NCI-H446 (cell line): ENCODE measurements at places on chromosomes 1 and 21.

DNA sequence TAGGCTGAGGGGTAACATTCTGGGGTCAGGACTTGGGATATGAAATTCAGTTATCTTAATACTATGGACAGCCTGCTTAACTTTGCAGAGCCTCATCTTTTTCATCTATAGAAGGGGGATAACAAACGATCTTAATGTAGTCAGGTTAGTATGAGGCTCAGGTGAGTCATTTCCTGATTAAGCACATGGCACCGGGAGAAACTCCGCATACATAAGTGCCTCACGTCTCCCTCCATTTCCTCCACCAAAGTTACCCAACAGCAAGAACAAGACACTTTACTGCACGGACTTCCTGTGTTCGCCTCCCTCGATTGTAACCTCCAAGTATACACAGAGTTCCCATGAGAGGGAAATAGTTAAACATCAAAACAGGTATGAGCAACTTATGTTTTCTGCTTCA lies 112.7 kb upstream of the COA6 start:
- DNase-seq: no peak

GRCh38 chr1:3676581-3677470 lies 24.5 kb downstream of the TP73 start:
- no peak for DNase-seq

DNA sequence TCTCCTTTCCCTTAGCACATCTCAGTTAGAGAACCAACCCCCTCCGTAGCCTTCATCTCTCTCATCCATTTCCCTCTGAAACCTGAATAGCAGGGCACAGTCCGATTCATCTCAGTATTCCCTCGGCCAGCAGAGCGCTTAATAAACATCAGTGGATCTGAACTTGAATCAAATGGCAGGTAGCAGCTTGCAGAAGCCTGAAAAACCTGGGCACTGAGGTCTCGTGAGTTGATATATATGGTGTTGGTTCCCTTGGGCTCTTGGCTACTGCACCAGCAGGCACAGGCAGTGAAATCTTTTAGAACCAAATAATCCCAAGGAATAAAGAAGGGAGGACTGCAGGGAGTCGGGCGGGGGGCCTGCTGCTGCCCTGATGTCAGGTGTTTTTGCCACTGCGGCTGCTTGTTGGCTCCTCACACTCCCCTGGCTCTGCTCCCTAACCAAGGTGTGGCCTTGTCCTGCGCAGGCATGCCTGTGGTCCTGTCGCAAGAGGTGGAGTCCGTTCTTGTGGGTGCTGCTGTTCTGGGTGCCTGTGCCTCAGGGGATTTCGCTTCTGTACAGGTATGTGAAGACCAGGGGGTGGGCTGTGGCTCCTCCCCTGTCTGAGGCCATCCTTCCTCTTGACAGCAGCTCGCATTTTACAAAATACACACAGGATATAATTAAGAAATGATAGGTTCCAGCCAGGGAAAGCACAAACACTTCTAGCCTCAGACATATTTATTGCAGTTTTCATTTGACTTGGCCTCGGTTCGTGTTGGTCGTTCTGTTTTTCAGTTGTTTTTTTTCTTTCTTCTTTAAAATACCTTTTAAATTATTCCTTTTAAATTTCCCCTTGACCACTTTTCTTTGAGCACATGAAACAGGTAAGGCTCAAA lies 140.9 kb upstream of the HOOK1 start:
- DNase-seq: no peak

- no peak for DNase-seq
Measured at GRCh38 chr1:39331647-39332046, 127.2 kb downstream of the MACF1 start.

DNA sequence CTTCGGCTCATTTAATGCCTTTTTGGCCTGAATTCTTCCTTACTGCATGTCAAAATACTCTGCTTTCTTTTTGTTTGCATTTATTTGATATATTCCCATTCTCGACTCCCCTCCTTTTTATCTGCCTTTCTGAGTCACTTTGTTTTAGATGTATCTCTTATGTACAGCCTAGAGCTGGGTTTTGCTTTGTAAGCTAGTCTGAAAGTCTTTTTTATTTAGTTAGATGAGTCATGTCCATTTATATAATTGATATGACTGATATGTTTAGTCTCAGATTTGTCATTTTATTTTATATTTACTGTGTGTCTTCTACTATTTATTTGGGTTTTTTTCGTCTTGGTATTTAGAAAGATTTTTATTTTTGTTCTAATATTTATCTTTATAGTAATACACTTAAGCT lies 33.6 kb upstream of the GNG5 start:
- no peak for DNase-seq

- DNase-seq: no peak
Measured at GRCh38 chr1:79741720-79742421, 735.3 kb upstream of the ADGRL4 start.
